Activated CD4-positive, alpha-beta T cell treated with anti-CD3 and anti-CD28 coated beads, Interleukin-2, amount 50 U/mL, for 24 hours (primary cell): ENCODE measurements at places on chromosomes 5 and 9.

GRCh38 chr9:95296761-95297160 is 20.7 kb downstream of the FANCC start:
- no peak for DNase-seq

GRCh38 chr9:96430377-96430776 is 12.2 kb upstream of the ZNF367 start:
- DNase-seq: no peak

DNA sequence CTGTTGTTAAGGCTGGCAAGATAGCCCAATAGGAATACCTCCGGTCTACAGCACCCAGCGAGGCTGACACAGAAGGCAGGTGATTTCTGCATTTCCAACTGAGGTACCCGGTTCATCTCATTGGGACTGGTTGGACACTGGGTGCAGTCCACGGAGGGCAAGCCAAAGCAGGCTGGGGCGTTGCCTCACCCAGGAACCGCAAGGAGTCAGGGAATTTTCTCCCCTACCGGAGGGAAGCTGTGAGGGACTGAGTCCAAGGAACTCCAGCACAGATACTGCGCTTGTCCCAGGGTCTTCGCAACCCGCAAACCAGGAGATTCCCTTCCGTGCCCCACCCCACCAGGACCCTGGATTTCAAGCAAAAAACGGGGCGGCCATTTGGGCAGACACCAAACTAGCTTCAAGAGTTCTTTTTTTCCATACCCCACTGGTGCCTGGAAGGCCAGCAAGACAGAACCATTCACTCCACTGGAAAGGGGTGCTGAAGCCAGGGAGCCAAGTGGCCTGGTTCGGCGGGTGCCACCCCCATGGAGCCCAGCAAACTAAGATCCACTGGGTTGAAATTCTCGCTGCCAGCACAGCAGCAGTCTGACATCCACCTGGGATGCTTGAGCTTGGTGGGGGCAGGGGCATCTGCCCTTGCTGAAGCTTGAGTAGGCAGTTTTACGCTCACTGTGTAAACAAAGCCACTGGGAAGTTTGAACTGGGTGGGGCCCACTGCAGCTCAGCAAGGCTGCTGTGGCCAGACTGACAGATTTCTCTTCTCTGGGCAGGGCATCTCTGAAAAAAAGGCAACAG is 647.2 kb downstream of the BNC2 start:
- no peak for DNase-seq

- no peak for DNase-seq
Observed at GRCh38 chr5:149636861-149637246, 55.6 kb downstream of the ARHGEF37 start.

GRCh38 chr5:57685516-57686255 is 203.1 kb upstream of the ACTBL2 start:
- no peak for DNase-seq

DNA sequence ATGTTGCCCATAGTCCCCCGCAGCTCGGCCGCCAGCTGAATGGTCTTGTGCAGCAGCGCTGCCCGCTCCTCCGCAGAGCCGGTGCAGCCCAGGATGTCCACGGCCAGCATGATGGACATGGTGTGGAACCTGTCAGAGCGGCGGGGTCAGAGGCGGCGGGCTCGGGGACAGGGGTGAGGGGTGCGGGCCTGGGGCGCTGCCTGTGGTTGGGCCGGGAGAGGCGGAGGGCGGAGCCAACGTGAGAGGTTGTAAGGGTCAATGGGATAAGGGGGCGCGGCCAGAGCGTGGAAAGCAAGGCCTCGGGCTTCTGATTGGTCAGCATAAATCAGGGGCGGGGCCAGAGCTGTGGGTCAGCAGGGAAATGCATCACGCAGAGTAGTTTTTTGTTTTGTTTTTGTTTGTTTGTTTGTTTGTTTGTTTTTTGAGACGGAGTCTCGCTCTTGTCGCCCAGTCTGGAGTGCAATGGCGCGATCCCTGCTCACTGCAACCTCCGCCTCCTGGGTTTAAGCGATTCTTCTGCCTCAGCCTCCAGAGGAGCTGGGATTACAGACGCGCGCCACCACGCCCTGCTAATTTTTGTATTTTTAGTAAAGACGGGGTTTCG is 6.8 kb upstream of the TOR2A start:
- DNase-seq: no peak

DNA sequence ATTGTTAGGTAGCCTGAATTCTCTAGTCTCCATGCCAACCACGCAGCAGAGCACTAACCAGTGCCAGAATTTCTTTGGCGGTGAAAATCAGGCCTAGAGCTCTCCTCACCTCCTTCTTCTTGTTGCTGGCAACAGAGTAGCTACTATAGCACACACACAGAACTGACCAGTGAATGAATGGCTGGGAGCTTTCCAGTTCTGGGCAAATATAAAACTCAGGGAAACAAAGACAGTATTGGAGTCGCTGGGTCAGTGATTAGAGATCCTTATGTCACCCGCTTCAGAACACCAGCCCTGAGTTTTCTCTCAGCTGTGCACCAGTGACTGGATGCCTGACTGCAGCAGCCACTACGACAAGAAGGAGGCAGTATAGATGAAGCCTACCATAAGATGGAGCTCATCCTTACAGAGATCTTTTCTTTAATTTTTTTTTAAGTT is 26.9 kb upstream of the FEM1C start:
- DNase-seq: no peak

DNA sequence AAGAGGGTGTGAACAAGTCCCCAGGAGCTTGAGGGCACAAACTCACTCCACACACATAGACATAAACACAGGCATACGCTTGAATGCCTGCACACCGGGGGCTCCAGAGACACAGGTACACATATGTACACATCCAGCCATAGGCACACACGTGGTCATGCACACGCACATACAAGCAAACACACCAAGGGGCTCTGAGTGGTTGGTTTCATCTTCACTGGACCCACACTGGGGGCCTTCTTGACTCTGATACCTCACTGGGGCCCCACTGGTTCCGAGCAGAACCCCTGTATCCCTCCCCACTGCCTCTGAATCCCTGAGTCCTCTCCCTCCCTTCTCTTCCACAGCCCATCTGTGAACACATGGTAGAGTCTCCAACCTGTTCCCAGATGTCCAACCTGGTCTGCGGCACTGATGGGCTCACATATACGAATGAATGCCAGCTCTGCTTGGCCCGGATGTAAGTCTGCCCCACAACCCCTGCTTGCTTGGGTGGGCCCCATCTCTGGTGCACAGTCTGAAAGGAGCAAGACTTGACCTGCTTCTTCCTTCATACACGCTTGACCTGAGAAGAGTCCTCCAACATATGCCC is 6.4 kb downstream of the SPINK4 start:
- no peak for DNase-seq

GRCh38 chr5:8327016-8327415 is 458.1 kb downstream of the MTRR start:
- no peak for DNase-seq

DNA sequence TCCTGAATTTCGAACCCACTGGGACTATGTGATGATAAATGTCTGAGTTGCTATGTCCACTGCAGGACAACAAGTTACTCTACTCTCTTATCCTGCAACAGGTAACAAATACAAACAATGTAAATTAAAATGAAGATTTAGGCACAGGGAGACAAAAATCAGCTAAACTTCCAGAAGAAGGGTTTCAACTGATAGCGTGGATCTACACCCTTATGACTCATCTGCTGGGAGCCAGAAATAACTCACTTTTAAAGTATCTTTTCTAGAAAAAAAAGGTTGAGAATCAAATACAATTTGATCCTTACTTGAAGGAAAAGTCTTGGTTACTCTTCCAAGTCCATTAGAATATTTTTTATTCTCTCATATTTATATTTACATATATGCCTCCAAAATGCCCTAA is 21.4 kb downstream of the PJA2 start:
- DNase-seq: no peak

DNA sequence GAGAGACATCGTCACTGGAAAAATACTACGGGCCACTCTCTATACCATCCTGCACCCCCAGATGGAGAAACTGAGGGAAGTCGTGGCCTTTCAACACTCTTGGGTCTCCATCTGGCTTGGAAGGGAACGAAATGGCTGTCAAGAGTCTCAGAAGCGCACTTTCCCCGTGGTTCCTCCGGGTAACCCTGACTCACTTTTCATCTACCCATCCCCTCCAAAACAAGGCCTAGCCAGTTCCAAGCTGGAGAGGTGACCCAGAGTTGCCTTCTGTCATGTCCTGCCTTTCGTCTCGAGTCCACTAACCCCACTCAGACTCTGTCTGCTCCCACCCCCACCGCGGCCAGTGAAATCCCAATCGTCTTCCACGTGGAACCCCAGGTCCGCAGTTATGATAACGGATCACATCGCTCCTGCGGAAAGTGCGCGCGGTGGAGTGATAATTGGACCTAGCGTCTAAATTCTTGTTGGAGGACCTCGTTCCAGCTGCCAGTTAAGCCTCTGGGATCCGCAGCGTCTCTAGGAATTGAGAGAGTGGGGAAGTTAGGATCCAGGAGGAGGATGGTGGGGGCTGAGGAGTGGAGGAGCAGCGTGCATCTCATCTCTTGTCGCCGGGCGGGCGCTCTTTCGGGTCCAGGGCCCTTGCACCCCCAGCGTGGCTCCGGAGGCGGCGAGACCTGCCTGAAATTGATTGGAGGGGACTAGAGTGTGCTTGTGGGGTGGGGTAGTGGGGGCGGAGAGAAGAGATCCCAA is 4.6 kb downstream of the CDKN2A start:
- no peak for DNase-seq

DNA sequence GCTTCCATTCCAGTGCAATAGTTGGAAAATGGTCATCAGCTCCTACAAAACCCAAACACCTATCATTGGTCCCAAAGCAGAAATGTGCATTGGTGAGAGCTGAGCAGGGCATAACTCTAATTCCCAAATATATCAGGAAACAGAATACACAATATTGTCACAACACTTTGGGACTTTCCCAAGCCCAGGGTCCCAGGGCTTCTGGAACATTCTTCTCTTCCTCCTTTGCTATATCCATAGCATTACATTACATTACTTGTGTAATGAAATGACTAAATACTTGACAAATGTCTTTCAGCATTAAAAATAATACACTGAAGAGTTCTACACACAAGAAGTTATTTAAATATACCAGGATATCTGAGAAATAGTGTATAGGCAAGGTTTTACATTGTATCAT is 45.6 kb downstream of the LIX1 start:
- DNase-seq: no peak

- DNase-seq: peak; percentile 84
Observed at GRCh38 chr5:109409844-109410388, at the start of gene PJA2. TSS of gene PJA2 (minus strand) at chr5:109409974. CDS start at chr5:109383433, 26,541 bp downstream.

- no peak for DNase-seq
Observed at GRCh38 chr5:40733434-40733833, 22.3 kb downstream of the TTC33 start.

DNA sequence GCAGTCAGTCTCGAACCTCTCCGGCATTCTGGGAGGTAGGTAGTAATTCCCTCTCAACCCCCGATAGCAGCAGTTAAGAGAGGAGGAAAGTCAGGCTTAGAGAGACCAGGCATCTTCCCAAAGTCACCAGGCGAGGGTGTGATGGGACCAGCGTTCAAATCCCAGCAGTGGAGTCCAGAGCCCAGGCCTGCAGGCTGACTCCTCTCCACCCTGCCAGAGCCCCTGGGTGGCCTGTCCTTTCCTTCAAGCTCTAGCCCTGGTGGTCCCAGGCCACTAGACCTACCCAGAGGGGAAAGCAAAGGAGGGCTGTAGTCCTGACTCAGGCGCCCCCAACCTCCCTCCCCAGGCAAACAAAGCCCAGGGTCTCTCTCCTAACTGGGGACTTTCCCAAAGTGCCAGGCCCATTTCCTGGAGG is 4.2 kb upstream of the NR5A1 start:
- no peak for DNase-seq

GRCh38 chr5:6875376-6875775 is 162.1 kb downstream of the TENT4A start:
- no peak for DNase-seq
